Activated B cell treated with CpG ODN at 0.5 μM for 24 hours (primary cell): ENCODE measurements at places on chromosomes 2 and 18. TPM values are rescaled to one million over a fixed set of nuclear protein-coding genes. Genes with fewer than 3 reads are reported as not detected.

The DSG1 gene
- total RNA-seq: not detected in 2 replicates

The KCNG2 gene
- total RNA-seq: not detected in 2 replicates

The NEB gene
- 1.2 and 2.0 TPM in 2 replicates for total RNA-seq

The IL1A gene
- 1.4 and 1.9 TPM in 2 replicates for total RNA-seq

The ASB1 gene
- total RNA-seq: 44.5 and 49.8 TPM in 2 replicates

The TANC1 gene
- 0.02 TPM in 1 of 2 replicates, not detected in the other for total RNA-seq

The MOCOS gene
- 0.39 and 0.42 TPM in 2 replicates for total RNA-seq

The MROH2A gene
- total RNA-seq: not detected in 2 replicates

The EVA1A gene
- not detected in 2 replicates for total RNA-seq

The SERPINB13 gene
- total RNA-seq: not detected in 2 replicates

The CCDC74A gene
- 0.71 and 1.1 TPM in 2 replicates for total RNA-seq

The ARHGAP25 gene
- 324 and 336 TPM in 2 replicates for total RNA-seq

The ABCB6 gene
- 12.1 and 16.6 TPM in 2 replicates for total RNA-seq

The LOXHD1 gene
- total RNA-seq: not detected in 2 replicates

The NGEF gene
- not detected in 2 replicates for total RNA-seq

The PRSS56 gene
- not detected in 2 replicates for total RNA-seq

The TEKT4 gene
- total RNA-seq: 0.15 TPM in 1 of 2 replicates, not detected in the other
